Activated CD4-positive, CD25-positive, alpha-beta regulatory T cell treated with anti-CD3 and anti-CD28 coated beads, Interleukin-2, amount 50 U/mL, for 16 hours (primary cell): ENCODE measurements at places on chromosomes 3 and 15.

DNA sequence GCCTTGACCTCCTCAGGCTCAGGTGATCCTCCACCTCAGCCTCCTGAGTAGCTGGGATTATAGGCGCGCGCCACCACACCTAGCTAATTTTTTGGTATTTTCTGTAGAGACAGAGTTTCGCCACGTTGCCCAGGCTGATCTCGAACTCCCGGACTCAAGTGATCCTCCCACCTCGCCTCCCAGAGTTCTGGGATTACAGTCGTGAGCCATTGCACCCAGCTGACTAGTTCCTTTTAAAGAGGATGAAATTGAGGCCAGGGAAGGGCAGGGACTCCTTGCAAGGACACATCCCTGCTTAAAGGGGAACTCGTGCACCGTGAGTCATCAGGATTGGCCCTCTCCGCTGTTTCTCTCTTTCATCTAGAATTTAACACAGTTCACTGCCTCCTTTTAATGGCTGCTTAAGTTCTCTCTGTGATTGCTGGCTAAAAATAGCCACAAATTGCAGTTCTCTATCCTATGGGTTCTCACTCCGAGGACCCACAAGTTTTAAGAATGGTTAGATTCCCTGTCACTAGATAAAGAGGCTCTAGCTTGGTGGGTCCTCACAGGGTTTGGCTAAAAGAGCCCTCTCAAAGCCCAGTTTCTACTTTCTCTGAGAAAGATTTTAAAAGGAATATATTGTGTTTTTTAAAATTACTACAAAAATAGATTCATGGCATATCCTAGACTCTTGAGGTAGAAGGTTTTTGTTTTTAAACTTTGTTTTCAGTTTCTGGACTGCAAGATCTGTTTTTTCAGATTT, 1.4 kb downstream of the CRTAP start:
- DNase-seq, result no peak

GRCh38 chr15:96369825-96370621, 39.5 kb downstream of the NR2F2 start:
- DNase-seq, result no peak

DNA sequence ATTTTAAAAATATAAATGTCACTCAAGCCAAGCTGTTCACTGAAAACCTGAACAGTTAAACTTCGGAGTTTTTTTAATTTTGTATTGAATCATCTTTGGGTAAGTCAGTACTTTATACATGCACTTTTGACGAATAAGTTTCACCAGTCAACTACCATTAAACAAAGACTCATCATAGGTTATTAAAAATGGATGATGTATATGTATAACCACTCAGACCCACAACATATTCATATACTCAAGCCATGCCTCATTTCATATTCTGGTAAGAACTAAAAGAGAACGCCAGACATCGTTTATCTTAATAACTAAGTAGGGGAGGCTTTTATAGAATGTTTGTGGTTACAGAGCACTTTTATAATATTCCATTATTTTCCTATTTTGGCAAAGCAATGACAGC, 18.3 kb downstream of the MSL2 start:
- DNase-seq, result no peak

DNA sequence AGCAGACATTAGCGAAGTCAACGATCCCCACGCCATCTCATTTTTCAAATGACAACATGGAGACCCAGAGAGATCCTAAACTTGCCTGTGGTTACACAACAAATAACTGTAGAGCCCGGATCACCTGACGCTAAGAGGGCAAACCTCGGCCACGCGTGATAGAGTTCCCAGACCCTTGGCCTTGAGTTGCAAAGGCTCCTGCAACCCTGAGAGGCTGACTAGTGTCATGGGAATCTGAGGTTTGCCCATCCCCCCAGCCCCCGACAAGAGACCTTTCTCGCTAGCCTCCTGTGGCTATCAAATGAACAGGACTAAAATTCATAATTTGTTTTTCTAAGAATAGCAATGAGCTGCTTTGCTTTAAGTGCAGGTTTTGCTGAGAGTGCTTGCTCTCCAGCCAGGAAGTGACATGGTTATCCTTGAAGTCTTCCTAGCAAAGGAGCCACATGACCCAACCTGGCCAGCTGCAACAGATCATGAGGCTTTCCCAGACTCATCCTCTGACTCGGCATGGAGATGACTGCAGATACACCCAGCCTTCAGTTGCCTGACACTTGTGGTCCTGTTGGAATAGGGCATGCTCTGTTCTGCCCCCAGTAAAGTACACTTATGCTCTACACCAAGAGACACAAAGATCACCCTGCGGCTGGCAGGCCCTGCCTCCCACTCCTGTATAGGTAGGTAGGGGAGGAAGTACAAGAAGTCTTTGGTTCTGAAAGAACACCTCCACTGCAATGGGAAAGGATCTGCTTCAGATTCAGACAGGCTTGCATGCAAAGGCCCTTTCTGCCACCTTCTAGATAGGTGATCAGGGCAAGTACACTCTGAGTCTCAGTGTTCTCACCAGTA, 36.0 kb downstream of the MCF2L2 start:
- DNase-seq, result no peak

- no peak for DNase-seq
Measured at GRCh38 chr15:69089258-69089657, 71.2 kb upstream of the GLCE start.

DNA sequence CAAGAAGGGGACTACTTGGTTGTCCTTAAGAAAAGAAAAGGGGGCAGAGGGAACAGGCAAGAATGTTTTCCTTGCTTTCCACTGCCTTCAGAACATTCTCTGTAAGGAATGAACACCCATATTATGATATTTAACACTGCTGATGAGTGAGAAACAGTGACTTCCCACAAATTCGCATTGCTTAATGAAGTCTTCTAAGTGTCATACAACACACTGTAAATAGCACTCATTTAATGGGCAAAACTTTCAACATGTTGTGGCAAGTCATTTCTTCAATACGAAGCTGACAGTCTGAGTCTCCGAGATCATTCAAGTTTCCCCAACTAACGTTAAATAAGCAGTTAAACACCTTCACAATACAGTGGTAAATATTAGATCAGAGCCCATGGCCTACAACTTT, 464.4 kb downstream of the SHQ1 start:
- DNase-seq, result no peak
